ENCODE measurements at places on chromosomes 5 and 9.
A peak's percentile ranks its signal among the peaks of the same experiment; 100 is the strongest.

DNA sequence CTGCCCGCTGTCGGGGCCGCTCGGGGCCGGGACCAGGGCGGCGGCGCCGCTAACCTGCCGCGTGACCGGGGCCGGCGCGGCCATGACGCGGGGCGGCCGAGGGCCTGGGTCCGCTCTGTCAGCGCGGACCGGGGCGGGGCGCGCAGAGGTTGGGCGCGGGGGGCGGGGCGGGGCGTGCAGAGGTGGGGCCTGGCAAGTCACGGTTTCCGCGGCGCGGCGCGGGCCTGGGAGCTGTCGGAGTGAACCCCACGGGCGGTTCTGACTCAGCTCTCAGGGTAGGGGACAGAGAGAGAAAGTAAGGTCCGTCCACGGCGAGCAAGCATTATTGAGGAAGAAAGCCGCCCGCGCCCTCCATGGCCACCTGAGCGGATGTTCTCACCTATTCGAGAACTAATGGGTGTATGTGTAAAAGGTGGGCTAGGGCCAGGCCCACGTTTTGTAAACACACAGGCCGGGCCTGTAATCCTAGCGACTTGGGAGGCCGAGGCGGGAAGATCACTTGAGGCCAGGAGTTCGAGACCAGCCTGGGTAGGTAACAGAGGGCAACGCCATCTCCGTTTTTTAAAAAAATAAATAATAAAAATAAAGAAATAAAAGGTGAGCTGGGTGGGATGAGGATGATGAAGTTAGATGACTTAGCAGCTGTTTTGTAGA lies at the start of gene PRXL2C:
PRXL2C (minus strand) TSS at position 120 of the 654 bp plus-strand sequence; CDS start at position 84, 36 bp downstream.
- peak; percentile 87 for DNase-seq

GRCh38 chr5:64229163-64229774 lies 63.6 kb downstream of the RNF180 start:
- no peak for DNase-seq

DNA sequence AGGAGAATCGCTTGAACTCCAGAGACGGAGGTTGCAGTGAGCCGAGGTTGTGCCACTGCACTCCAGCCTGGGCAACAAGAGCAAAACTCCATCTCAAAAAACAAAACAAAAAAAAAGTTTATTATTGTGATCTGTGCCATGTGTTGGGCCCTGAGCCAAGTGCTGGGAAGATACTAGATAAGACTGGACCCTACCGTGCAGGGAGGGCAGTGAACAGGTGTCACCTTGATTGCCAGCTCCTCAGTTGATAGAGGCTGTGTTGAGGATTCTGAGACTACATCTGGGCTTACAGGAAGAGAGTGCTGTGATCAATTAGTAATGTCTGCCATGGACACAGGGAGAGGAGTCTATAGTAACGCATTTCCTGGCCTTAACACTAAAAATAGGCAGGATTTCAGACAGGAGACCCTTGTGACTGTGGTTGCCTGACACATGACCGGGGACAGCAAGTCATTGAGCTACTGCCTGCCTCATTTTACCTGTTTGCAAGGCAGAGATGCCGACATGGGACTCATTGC lies 201.5 kb downstream of the C9orf50 start:
- DNase-seq: no peak

DNA sequence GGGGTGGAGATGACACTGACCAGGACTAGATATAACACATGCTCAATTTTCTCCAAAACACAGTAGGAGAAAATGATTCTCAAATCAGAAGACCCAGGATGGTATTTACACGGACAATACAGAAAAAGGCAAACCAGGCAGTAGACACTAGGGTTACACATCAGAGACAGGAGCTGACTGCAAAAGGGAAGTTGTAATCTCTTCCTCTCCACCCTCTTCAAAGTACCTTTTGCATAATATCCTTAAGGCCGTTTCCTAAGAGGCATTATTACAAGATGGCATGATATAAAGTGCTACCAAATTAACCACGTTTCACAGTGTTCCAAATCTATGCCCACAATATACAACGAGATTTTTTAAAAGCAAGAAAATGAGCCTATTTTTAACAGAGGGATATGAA lies 39.2 kb downstream of the YIPF5 start:
- no peak for DNase-seq

GRCh38 chr9:112894699-112895098 lies 4.0 kb upstream of the SLC46A2 start:
- DNase-seq: no peak

DNA sequence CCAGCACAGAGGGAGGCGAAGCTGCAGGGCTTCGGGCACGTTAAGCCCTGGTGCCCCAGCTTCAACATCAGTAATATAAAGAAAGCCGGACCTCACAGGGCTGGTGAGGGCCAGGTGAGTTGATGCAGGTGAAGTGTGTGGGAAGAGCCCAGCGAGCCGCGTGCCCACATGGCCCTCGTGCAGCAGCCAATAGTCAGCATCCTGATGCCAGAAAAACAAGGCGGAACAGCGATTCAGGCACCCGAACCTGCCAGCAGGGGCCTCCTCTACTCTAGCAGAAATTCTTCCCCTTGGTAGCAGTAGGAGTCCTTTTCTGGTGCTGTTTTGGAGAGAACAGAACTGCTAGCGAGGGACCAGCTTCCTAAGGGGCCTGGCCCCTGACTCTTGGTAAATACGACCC lies 7.8 kb downstream of the MED10 start:
- DNase-seq: peak; percentile 14

DNA sequence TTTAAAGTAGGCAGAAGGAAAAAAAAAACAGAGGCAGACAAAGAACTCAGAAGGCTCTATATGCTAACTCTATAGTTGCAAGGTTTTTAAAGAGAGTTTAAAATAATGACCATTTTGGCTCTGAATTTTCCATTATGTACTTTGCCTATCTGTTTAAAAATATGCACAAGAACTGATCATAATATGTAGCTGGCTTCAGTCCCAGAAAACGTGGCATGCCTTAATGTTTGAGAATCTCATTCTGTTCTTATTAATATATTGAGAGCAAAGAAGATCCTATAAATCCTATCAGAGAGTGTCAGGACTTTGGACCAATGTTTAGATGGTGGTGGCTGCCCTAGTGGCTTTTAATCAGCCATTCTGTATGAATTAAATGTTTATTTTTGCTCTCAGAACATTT lies 121.5 kb downstream of the JMY start:
- no peak for DNase-seq

DNA sequence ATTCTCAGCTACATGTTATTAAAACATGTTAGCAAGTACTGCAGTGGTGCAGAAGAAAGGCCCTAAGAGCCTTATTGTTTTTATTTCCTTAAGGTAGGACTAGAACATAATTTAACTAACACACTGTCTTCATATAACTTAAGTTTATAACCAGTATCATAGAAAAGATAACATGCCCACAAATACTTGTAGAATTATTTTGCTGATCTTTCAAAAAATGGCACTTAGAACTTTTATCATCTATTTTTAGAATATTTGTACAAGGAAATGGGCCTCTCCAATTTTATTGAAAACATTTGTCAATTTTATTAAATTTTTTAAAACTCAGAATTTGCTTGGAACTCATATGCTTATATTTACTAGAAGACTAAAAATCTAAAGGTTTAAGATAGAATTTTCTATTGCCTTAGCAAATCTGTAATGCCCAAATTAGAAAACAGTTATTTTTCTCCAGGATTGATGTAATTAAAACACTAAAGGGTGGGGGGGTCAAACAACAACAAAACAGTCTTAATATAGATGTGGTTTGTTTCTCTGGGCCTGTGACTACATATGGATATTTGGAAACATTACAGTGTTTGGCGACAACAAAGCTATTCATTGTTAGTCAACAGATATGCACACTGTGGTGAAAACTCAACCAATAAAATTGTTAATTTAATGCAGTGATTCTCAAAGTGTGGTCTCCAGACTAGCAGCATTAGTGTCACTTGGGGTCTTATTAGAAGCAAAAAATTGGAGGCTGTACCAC lies 360.4 kb downstream of the PDE4D start:
- no peak for DNase-seq

GRCh38 chr9:126842220-126842842 lies 18.1 kb upstream of the ZBTB34 start:
- DNase-seq: no peak

- no peak for DNase-seq
Measured at GRCh38 chr9:27701587-27701986, 128.3 kb upstream of the C9orf72 start.

- DNase-seq: peak; percentile 79
Measured at GRCh38 chr9:131667576-131667975, 72.3 kb downstream of the RAPGEF1 start.

DNA sequence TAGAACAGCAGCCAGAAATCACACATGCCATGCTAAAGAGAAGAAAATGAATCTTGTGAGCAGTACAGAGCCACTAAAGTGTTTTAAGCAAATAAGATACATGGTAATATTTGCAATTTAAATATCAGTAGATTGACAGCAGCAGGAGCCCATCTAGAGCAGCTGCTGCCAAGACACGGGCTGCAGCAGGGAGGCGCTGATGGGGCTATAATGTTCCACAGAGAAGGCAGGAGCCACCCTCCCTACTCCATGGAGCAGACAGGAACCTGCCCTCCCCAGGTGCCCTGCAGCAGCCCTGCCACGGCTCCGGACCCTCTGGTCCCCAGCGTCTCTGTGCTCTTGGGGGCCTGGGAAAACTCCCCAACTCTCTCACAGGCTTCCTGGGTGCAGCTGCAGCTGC lies 224.1 kb upstream of the ISL1 start:
- no peak for DNase-seq

GRCh38 chr9:100715100-100715380 lies 137.2 kb downstream of the CAVIN4 start:
- DNase-seq: no peak

- no peak for DNase-seq
Measured at GRCh38 chr9:136917902-136918301, 26.6 kb downstream of the FBXW5 start.

DNA sequence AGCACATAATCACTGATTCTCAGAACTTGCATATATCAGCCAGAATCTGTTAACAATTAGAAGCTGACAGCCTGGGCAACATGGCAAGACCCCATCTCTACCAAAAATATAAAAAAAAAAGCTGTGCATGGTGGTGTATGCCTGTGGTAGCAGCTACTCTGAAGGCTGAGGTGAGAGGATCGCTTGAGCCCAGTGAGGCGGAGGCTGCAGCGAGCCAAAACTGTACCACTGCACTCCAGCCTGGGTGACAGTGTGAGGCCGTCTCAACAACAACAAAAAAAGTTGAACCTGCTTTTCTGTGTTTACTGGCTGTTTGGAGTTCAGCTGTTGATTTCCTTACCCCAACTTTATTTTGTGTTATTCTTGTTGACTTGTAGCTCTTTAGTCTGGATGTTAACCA lies 66.8 kb downstream of the GOLPH3 start:
- no peak for DNase-seq

DNA sequence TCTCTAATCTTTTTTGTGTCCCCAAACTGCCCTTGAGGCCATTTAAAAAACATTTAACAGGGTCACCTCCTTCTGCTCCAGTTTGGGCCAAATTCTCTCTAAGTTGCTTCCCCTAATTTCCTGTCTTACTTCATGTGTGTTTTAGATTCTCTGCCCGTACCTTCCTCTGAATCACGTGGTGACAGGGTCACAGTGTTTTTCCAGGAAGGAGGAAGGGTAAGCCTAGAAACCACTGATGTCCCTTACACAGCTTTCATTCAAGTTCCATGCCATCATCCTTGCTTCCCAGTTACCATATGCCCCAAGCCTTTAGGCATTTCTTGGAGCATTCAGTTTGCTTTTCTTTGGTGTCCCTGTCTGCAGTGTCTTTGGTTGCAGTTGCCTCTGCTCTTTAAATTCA lies 42.4 kb upstream of the MACIR start:
- no peak for DNase-seq

DNA sequence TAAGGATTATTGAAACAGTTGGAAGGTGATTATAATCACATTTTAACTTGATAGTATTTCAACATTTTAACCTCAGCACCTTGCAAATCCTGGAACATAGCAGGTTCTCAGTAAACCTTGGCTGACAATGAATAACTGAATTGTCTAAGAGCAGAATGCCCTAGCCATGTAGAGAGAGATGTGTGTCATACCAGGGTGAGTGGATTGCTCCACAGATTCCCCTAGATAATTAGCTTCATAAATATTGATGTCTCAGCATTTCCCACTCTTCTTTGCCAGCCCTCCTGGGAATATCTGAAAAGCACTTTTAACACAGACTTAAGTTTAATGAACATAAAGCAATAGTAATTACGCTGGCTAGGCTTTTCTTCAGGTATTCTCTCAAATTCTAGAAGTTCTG lies 363.5 kb downstream of the MAN2A1 start:
- DNase-seq: no peak

DNA sequence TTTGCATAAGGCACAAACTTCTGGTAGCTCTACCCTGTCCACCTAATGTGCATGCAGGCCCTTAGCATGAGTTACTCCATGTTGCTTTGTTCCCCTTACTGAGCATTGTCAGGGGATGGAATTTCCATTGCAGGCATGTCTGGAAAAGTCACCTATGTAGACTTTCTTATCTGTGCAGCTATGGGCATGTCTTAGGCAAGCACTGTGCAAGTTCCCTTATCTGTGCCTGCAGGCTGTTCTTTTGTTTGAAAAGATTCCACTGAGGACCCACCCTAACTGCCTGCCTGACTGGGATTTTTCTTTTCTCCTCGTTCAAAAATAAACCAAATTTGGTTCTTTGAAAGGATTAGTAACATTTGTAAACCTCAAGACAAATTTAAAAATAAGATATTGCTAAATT lies 587.0 kb downstream of the CDH18 start:
- no peak for DNase-seq

DNA sequence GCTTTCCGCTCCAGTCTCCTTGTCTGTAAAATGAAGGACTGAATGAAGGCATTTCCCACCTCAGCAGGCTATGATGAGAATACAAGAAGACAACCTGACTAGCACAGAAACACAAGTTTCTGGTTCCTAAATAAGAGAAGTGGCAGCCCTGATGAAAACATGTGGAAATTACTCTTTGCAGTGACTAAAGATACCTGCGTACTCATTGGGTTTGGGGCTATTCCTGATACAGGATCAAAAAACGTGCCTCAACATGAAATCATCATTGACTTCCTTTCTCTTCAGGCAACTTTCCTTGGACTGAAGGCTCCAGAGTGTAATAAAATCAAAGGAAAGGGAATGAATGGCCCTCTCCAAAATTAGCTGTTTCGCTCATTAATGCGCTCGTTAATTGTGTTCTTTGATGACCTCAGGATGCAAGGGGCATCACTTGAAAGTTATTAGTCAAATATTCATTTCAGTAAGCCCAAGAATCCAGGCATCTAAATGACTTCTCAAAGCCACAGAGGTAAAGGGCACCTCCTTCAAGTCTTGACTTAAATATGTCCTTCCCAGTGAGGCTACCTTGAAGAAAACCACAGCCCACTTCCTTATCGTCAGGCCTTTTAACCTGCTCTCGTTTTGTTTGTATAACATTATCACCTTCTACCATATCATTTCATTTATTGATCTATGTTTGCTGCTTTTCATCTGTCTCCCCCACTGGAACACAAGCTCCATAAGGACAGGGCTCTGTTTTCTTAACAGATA lies 68.9 kb downstream of the RASEF start:
- DNase-seq: no peak

GRCh38 chr5:107958861-107959260 lies 288.1 kb upstream of the EFNA5 start:
- DNase-seq: no peak

GRCh38 chr5:151121665-151122064 lies 35.9 kb downstream of the ANXA6 start:
- DNase-seq: no peak

- DNase-seq: no peak
Measured at GRCh38 chr9:76433406-76433805, 25.6 kb upstream of the GCNT1 start.
